Fibroblast of lung (primary cell): ENCODE measurements at places on chromosomes 1 and 21. TPM values are rescaled to one million over a fixed set of nuclear protein-coding genes. Genes with fewer than 3 reads are reported as not detected.

- H3K27ac ChIP-seq = no peak overlapping the region
- H3K4me1 ChIP-seq = no peaks in the 10 kb centered on the region
- DNase-seq = peak; percentile 15
- H3K4me3 ChIP-seq = no peak overlapping the region
- H3K27me3 ChIP-seq = no peaks in the 10 kb centered on the region
These were observed 162.4 kb downstream of the ZSCAN20 start for GRCh38 chr1:33634806-33635205.

GRCh38 chr1:201888282-201889089, at the start of gene SHISA4:
Gene SHISA4, plus strand, starts transcription at chr1:201888898. Its CDS starts 97 bp downstream, at chr1:201888995.
- H3K4me1 ChIP-seq = peaks cover 17% of the 10 kb centered on the region
- H3K36me3 ChIP-seq = no peaks in the 10 kb centered on the region
- H3K27me3 ChIP-seq = no peaks in the 10 kb centered on the region
- H3K27ac ChIP-seq = no peak within 1 kb of the TSS

- peak overlapping the region; percentile 77 for H3K4me3 ChIP-seq
- peak; percentile 60 for DNase-seq
- peak overlapping the region; percentile 71 for H3K27ac ChIP-seq
These were observed 8.7 kb upstream of the MDM4 start for GRCh38 chr1:204507317-204508105.

GRCh38 chr1:198467342-198467741, 73.1 kb downstream of the ATP6V1G3 start:
- H3K4me3 ChIP-seq = no peak overlapping the region
- DNase-seq = no peak

GRCh38 chr1:109432336-109432735, 6.1 kb upstream of the PSMA5 start:
- no peak overlapping the region for H3K27ac ChIP-seq
- H3K36me3 ChIP-seq = no peaks in the 10 kb centered on the region
- H3K27me3 ChIP-seq = no peaks in the 10 kb centered on the region
- peak; percentile 39 for DNase-seq
- no peak overlapping the region for H3K4me3 ChIP-seq

DNA sequence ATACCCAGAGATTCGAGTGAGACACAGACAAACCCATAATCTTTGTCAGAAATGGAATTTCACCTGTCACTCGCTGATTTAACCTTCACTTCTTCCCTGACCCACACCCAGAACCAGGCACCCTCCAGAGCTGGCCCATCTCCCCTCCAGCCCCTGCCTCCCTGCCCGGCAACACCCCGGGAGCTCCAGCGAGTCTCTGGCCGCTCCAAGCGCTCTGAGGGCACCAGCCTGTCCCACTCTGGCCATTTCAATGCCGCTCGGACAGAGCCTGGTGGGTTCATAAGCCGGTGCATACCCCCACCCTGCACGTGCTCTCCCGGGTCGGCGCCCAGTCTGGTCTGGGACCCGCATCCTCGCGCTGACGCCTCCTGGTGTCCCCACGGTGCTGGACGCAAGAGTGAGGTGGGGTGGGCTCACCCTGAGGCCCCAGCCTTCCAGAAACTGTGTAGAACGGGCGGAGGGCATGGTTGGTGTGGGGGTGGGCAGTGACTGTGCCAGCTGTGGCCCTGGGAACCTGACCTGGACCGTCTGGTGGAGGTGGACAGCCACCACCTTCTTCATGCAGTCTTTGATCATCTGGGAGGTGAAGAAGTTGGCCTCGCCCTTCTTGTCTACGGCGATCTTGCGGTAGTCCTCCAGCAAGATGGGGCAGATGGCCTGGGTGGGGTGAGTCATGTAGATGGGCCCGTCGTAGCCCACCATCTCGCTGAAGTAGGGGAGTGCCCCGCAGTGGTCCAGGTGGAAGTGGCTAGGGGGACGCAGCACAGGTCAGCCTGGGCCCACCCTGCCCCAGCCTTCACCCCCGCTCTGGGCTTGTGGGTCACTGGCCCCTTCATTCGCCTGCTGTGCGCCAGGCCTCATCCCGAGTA, 5.4 kb downstream of the INTS11 start:
- H3K27ac ChIP-seq = peak overlapping the region; percentile 77
- peaks cover 24% of the 10 kb centered on the region for H3K36me3 ChIP-seq
- no peak overlapping the region for H3K4me3 ChIP-seq
- H3K4me1 ChIP-seq = peaks cover 25% of the 10 kb centered on the region

- H3K27ac ChIP-seq = no peak overlapping the region
- DNase-seq = peak; percentile 66
- no peaks in the 10 kb centered on the region for H3K4me1 ChIP-seq
- no peaks in the 10 kb centered on the region for H3K36me3 ChIP-seq
- no peaks in the 10 kb centered on the region for H3K27me3 ChIP-seq
These were observed 32.7 kb downstream of the TM2D1 start for GRCh38 chr1:61692155-61692800.

DNA sequence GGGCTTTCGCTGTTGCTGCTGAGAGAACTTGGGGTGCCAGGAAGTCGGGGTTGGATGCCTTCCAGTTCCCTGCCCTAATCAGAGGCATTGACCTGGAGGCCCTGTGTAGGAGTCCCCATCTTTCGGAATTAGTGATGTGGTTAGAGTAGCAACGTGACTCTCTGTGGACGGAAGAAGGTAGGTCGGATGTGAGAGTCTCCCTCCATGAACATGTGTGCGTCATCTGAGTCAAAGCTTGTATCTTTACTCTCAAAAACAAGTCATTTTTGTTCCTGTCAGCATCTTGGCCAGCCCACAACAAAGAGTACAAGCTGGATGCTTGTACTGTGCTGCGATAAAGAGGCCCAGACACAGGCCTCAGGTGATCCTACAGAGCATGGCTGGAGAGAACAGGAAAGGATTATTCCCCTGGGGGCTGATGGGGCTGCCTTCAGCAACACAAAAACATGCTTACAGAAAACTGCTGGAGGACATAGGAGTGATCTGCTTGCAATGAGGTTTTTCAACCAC, 31.0 kb upstream of the IL10 start:
- no peaks in the 10 kb centered on the region for H3K36me3 ChIP-seq
- no peaks in the 10 kb centered on the region for H3K4me1 ChIP-seq
- no peak overlapping the region for H3K27ac ChIP-seq
- no peak overlapping the region for H3K4me3 ChIP-seq
- H3K27me3 ChIP-seq = no peaks in the 10 kb centered on the region

GRCh38 chr1:215779729-215780128, 212.6 kb downstream of the KCTD3 start:
- H3K36me3 ChIP-seq = no peaks in the 10 kb centered on the region
- H3K27ac ChIP-seq = no peak overlapping the region
- no peak for DNase-seq

Gene NHLH2
- polyA plus RNA-seq = not detected in 2 replicates

Gene PTGFRN
- polyA plus RNA-seq = 0.72 and 7.5 TPM in 2 replicates
